ENCODE measurements at places on chromosomes 7 and 10.

- DNase-seq = no peak
Observed at GRCh38 chr7:114086914-114087652, 168.3 kb upstream of the PPP1R3A start.

DNA sequence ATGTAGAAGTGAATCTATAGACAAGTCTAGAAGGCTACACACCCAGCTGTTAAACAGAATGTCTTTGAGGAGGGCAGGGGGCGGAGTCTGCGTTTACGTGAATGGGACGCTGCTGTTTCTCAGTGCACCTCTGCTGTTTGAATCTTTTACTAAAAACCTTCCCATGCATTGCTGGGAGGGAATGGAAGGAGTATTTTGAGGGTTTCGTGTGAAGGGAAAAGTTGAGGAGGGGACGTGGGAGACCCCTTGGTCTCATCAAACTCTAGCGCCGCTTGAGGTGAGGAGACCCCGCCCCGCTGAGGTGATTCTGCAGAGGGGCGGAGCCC is 492 bp upstream of the VCL start:
- DNase-seq = no peak

GRCh38 chr10:130723704-130724103 is 587.5 kb downstream of the GLRX3 start:
- no peak for DNase-seq

GRCh38 chr10:6951732-6952131 is 371.7 kb upstream of the PRKCQ start:
- DNase-seq = no peak

DNA sequence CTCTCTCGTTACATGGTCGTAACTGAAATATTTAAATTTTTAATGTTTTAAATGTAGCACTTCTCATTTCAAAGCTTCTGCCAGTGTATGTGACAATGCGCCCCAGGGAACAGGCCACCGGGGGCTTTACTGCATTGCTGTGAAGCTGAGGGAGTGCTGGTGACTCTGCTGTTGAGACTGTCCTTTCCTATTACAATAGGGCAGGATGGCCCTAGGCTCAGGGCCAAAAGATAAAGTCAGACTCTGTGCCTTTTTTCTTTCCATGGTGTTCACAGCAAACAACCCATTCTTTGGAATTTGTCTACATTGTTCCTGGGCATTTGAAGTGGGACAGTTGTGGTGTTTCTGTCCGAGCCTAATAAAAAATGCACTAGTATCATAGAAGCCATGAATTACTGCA is 107.3 kb downstream of the GALNT11 start:
- DNase-seq = no peak

GRCh38 chr7:34488766-34489165 is 169.3 kb upstream of the NPSR1 start:
- DNase-seq = no peak

DNA sequence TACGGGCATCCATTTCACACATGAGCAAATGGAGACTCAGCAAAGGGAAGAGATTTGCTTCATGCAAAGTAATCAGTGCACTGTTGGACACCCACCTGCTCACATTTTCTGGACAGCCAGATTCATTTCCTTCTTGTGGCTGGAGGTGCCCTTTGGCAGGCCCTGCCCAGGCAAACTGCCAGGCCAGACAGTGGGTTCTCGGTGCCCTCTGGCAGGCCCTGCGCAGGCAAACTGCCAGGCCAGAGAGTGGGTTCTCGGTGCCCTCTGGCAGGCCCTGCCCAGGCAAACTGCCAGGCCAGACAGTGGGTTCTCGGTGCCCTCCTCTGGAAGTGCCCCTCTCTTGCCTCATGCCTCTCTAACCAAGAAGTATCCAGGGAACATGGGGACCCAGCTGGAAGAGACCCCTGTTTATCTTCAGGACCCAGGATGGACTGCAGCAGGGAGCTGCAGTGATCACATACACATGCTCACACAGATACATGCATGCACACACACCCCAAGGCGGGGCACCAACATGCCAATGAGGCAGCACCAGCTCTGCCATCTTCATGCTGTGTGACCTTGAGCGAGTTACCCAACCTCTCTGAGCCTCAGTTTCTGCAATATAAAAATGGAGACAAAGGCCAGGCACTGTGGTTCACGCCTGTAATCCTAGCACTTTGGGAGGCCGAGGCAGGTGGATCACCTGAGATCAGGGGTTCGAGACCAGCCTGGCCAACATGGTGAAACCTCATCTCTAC is 67.1 kb downstream of the OAT start:
- no peak for DNase-seq

GRCh38 chr7:157977717-157978496 is 609.7 kb downstream of the PTPRN2 start:
- DNase-seq = no peak

GRCh38 chr7:29140873-29141468 is 5.4 kb downstream of the CPVL start:
- DNase-seq = no peak

- peak; percentile 7 for DNase-seq
Observed at GRCh38 chr10:62735464-62736167, 68.9 kb upstream of the ADO start.

DNA sequence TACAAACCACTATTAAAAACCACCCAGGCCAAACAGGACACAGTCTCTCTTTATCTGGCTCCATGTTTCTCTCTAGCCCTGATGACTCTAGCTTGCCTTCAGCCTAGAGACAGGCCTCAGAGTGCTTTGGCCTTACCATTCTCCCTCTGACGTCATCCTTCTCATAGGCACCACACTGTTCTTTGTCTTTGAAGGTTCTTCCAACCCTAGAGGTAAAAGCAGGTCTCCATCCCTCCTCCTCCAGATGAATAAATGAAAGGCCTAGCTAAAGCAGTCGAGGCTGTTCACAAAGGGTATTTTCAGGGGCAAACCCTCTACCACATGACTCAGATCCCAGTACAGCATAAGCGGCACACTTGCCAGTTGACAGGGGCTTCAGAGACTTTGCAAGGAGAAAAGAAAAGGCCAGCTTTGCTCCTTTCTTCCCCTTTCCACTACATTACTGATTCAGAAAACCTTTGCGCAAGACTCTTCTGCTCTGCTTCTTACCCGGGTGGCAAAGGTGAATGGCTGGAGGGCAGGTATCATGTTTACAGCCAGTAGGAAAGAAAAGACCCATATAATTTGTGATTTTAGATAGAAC is 14.8 kb downstream of the NFE2L3 start:
- no peak for DNase-seq

DNA sequence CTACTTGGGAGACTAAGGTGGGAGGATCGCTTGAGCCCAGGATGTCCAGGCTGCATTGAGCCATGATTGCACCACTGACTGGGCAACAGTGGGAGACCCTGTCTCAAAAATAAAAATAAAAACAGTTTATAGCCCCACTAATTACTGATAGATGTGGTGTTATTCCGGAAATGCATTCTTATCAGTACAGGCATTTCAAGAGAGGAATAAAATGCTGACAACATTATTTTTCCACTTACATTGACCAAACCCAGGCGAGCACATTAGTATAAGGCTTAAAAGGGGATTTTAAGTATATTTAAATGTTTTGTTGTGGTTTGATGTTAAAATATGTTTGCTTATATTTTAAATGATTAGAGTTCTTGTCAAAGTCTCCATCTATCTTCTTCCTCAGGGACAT is 359.5 kb downstream of the PLXDC2 start:
- no peak for DNase-seq

GRCh38 chr7:102042016-102042656 is 224.7 kb downstream of the CUX1 start:
- no peak for DNase-seq

DNA sequence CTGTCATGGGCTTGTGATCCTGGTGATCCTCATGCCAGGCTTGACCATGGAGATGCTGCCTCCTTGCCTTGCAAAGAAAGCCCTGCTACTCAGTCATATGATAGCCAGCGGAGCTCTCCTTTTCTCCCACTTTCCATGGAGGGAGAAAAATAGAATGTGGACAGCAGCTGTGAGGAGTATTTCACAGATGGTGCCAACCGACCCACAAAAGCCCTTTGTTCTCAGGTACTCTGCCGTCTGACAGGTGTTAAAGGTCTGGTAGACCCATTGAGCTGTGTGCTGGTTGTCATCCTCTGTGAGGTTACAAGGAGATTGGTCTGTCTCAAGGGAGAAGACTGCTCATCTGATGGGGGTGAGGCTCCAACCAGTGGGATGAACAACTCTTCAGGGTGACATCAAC is 29.5 kb upstream of the COBL start:
- no peak for DNase-seq

DNA sequence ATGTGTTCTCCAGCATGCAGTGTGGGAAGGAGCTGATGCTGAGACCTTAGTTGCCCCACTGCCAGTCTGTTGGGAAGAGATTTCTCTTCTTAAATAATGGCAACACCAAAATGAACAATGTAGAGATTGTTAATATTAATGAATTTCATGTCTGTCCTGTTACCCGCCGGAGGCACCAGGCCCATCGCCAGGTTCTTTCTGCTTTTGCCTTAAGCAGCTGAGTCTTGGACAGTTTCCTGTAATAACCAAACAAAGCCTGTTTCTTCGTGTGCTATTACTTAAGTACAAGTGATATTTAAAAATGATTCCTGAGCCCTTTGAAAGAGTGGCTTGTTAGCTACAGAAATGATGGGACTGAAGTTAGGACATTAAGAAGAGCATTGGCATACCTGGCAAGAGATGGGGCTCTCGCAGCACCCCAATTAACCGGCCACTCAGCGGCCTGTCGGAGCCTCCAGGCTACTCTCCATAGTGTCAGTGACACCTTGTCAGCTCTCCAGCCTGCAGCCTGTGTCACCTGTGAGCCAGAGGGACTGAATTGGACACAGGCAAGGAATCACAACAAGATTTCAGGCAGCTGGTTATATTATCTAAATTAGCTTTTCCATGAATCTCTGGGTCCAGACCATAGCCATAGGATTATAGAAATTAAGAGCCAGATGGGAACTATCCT is 142.0 kb downstream of the CELF2 start:
- no peak for DNase-seq

DNA sequence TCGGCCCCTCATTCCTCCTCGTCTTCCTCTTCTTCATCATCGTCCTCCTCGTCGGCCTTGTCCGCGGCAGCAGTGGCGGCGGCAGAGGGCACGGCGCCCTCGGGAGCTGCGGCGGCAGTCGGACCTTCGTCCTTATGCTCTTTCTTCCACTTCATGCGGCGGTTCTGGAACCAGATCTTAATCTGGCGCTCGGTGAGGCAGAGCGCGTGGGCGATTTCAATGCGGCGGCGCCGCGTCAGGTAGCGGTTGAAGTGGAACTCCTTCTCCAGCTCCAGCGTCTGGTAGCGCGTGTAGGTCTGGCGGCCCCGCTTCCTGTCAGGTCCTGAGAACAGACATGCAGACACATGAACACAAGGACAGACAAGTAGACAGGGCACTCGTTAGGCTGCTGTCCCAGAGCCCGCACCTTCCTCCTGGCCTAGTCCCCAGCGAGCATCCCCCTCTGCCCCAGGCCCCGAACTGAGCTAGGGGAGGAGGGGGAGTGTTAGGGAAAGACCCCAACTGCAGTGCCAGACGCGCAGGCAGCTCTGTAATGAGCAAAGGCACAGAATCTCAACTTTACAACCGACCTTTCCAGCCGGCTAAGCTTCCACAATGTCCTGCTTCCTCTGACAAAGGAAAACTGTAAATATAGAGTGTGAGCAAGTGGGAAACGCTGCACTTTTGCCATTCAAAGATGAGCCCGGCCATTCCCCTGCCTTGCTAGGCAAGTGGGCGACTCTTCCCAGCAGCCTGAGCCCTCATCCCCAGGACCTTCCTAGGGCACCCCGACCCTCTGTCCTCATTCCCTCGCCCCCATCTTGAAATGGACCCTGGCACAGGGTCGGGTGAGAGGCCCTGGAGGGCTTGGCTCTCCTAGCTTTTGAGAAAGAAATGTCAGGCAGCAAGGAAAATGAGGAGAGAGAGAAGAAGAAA is 1.3 kb downstream of the HOXA7 start:
- DNase-seq = no peak

GRCh38 chr10:118467200-118467599 is 125.1 kb upstream of the FAM204A start:
- DNase-seq = no peak

GRCh38 chr7:98185101-98185500 is 26.1 kb upstream of the BHLHA15 start:
- no peak for DNase-seq

DNA sequence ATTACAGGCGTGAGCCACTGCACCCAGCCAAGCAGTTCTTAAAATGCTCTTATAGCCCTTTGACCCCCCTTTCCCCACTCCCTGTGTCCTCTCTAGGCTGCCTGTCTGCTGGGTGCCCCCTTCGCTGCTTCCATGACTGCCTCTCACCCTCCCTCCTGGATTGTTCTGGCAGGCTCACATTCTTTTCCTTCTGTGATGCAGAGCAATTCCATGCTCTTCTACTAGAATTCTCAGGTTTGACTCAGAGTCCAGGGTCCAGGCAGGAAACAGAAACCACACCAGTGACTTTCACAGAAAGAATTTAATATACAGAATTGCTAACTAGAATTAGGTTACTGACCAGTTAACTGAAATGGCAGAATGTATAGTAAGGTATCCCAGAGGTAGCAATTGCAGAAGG is 244.8 kb downstream of the BAMBI start:
- DNase-seq = no peak

Data from T1000 (cell line).